Melanocyte of skin (primary cell): ENCODE measurements at places on chromosomes 1 and 21. TPM values are rescaled to one million over a fixed set of nuclear protein-coding genes. Genes with fewer than 3 reads are reported as not detected.

AK5 gene
- 17.2 and 38.9 TPM in 2 replicates for total RNA-seq

NKAIN1 gene
- total RNA-seq: 0.67 and 0.77 TPM in 2 replicates

RRP1 gene
- 26.2 and 29.4 TPM in 2 replicates for total RNA-seq

ENTREP3 gene
- total RNA-seq: 7.7 and 8.5 TPM in 2 replicates
